ENCODE measurements at places on chromosomes 6 and 20. TPM values are rescaled to one million over a fixed set of nuclear protein-coding genes. Genes with fewer than 3 reads are reported as not detected.

DNA sequence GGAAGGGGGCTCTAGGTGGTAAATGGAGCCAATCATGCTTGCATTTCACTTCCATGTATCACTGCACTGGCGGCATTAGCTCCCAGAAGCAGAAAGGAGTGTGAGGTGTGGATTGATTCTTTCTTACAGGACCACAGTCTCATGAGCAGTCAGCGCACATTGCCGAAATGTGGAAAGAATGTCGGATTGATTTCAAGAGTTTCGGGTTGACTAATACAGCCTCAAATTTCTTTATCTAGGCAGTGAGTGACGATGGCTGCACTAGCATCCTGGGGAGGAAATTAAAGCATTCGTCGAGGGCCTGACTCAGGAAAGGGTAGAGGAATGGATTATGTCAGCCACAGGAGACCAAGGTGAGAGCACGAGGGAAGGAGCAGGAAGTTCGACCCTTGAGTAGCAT is 222.8 kb upstream of the CDYL start:
- DNase-seq = no peak

- no peak for DNase-seq
Measured at GRCh38 chr6:143098054-143098671, 37.5 kb downstream of the AIG1 start.

The TINAG gene
- total RNA-seq = not detected

DNA sequence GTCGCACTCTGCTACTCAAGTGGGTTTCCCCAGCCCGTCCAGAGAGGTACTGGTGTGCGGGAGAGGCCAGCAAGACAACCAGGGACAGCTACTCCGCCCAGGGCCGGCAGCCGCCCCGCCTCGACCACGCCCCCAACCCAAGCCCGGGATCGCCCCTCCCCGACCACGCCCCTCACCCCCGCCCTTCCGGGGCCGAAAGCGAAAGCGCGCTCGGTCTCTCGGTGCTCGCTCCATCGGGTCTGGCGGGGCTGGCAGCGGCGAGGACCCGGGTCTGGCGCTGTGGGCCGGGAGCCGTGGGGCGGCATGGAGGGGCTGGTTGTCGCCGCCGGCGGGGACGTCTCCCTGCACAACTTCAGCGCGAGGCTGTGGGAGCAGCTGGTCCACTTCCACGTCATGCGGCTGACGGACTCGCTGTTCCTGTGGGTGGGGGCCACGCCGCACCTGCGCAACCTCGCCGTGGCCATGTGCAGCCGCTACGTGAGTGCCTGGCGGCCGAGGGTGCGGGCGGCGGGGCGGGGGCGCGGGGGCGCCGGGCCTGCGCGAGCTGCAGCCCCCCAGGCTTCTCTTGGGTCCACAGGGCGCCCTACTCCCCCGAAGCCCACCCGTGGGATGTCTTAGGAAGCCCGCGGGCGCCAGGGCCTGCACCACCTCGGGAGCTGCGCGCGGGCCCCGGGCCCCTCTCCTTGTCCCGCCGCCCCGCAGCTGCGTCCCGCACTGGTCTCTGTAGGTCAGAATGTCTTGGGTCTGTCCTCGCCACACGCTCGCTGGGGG is at the start of gene PSMG4:
TSS of gene PSMG4 (plus strand) at position 228 of the 771 bp plus-strand sequence. CDS start at position 304, 76 bp downstream.
- DNase-seq = peak; percentile 91

The RNF144B gene
- 0.86 TPM for total RNA-seq

The L3MBTL3 gene
- total RNA-seq = 7.4 TPM

The PRL gene
- not detected for total RNA-seq

The PTCHD4 gene
- not detected for total RNA-seq

- no peak for DNase-seq
Measured at GRCh38 chr20:35020108-35020928, 64.7 kb downstream of the MYH7B start.

- no peak for DNase-seq
Measured at GRCh38 chr6:51028276-51028675, 209.6 kb downstream of the TFAP2B start.

DNA sequence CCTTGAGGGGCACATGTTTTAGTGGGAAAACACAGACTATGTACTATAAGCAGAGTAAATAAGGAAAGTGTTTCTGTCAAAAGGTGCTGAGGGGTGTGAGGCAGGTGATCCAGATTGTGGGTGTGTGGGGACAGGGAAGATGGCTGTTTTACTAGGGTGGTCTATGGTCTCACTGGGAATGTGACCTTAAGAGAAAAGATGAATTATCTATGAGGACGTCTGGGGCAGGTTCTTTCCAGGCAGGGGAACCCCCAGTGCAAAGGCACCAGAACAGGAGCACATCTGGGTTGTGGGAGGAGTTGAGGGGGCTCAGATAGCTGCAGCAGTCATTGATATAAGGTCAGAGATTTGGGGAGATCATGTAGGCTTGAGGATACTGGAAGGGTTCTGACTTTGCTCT is 18.2 kb upstream of the POLR1H start:
- DNase-seq = no peak

GRCh38 chr6:84280030-84280429 is 52.6 kb upstream of the CEP162 start:
- no peak for DNase-seq

GRCh38 chr6:151705993-151706733 is 101.3 kb upstream of the ESR1 start:
- no peak for DNase-seq

DNA sequence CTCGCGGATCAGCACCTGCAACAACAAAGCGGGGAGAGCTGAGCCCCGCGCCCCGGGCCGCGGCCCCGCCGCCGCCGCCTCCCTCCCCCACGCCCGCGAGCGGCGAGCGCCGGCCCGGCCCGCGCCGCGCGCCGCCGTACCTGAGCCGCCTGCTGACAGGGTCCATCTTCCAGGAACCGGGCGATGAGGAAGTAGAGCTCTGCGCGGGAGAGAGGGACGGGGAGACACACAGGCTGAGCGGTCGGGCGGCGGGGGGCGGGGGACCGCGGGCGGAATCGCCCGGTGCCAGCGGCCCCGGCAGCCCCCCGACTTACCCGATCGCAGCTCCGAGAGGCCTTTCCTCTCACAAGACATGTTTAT is 359 bp downstream of the PHIP start:
- DNase-seq = no peak

The SLC22A1 gene
- 3.7 TPM for total RNA-seq

DNA sequence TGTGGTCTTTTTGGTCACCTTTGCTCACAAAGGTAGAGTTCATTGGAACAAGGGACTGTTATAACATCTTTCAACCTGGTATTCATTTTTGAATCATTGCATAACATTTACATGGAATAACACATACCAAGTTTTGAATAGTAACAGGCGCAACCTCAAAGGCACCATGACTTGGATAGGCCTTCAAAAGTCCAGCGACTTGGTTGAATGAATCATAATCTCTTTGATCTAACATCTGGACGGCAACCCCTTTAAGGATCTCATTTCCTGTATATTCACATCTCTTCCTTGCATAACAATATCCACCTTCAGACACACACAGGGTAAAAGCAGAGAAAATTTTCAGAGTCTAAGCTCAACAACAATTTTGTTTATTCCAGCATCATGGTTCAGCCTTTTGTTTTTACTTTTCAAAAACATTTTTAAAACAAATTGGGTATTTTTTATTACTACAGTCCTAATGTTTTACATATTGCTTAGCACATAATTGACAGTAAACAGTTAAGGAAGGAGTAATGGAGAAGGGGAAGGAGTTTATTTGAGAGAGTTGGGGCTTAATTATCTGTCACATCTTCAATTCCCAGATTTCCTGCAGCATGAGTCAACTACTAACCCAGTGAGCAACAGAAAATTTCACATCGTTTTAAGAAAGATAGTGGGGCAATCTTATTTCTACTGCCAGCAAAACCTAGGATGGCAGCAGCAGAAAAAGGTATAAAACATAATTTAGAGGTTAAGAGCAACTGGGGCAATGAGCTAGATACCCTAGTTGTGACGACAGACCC is 41.8 kb upstream of the F13A1 start:
- DNase-seq = no peak

The VSTM2L gene
- not detected for total RNA-seq

The ADGRG6 gene
- total RNA-seq = not detected

DNA sequence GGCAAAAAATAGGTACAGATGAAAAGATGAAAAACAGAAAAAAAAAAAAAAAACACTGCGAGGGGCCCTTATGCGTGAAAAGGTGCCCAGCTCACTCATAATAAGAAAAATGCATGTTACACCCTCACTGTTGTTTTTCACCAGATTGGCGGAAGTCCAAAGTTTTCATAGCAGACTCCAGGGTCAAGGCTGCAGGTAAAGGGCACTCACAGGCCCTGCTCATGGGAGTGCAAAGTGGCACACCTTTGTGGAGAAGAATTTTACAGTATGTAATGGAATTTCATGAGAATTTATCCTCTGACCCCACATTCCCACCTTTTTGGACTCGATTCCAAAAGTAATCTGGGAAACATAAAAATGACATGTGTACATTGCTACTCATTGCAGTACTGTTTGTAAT is 108.2 kb downstream of the CDKAL1 start:
- DNase-seq = no peak

DNA sequence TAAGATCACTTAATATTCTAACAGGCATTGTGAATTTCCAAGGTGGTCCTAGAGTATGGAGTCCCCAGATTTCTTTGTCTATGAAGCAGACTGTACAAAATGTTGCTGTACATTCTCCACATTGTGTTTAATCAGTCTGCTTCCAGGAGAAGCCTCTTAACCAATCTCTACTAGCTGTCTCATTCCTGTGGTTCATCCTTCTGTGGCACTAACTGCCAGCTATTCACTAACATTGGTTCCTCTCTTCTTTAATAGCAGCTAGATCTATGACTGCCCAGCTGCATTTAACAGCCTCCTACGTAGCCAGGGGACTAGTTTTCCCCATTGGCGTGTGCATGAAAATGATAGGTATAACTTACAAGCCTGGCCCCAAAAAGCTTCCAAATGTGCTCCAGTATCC is 395.4 kb downstream of the SAMD5 start:
- DNase-seq = no peak

The DNAJC5 gene
- total RNA-seq = 48.2 TPM

GRCh38 chr20:8805737-8806442 is 263.0 kb upstream of the PLCB4 start:
- no peak for DNase-seq

- DNase-seq = no peak
Measured at GRCh38 chr20:24763386-24764026, 185.6 kb upstream of the CST7 start.
